ENCODE measurements at places on chromosomes 2 and 18. TPM values are rescaled to one million over a fixed set of nuclear protein-coding genes. Genes with fewer than 3 reads are reported as not detected.

Gene ANKRD30BL
- polyA plus RNA-seq: 4.6 TPM

Gene KLHL29
- polyA plus RNA-seq: 19.4 TPM

Gene GATA6
- polyA plus RNA-seq: 0.29 TPM

Gene OTX1
- polyA plus RNA-seq: not detected

Gene ARHGAP15
- polyA plus RNA-seq: 9.6 TPM

Gene CTLA4
- 0.24 TPM for polyA plus RNA-seq

Gene SCYGR4
- polyA plus RNA-seq: 0.51 TPM

Gene SIX3
- not detected for polyA plus RNA-seq

Gene DGKD
- polyA plus RNA-seq: 55.4 TPM

Gene DYSF
- 6.5 TPM for polyA plus RNA-seq

Gene RAX
- not detected for polyA plus RNA-seq

Gene TYW5
- polyA plus RNA-seq: 10.4 TPM

Gene RBKS
- polyA plus RNA-seq: 3.5 TPM

Gene CD226
- 1.3 TPM for polyA plus RNA-seq

Gene C1QL2
- 0.48 TPM for polyA plus RNA-seq

Gene ERFE
- 2.4 TPM for polyA plus RNA-seq

Gene CASP10
- polyA plus RNA-seq: 4.8 TPM

Gene LIMS1
- 34.6 TPM for polyA plus RNA-seq

Gene RFTN2
- polyA plus RNA-seq: 72.2 TPM

Gene CXCR1
- not detected for polyA plus RNA-seq

Gene UBE2E3
- 187 TPM for polyA plus RNA-seq

Gene WNT10A
- polyA plus RNA-seq: 0.29 TPM

Gene CARF
- polyA plus RNA-seq: 12.6 TPM

Gene BUB1
- 12.0 TPM for polyA plus RNA-seq

Data from spinal cord (tissue), 10 donors.